ENCODE measurements at places on chromosomes 5 and 9.

DNA sequence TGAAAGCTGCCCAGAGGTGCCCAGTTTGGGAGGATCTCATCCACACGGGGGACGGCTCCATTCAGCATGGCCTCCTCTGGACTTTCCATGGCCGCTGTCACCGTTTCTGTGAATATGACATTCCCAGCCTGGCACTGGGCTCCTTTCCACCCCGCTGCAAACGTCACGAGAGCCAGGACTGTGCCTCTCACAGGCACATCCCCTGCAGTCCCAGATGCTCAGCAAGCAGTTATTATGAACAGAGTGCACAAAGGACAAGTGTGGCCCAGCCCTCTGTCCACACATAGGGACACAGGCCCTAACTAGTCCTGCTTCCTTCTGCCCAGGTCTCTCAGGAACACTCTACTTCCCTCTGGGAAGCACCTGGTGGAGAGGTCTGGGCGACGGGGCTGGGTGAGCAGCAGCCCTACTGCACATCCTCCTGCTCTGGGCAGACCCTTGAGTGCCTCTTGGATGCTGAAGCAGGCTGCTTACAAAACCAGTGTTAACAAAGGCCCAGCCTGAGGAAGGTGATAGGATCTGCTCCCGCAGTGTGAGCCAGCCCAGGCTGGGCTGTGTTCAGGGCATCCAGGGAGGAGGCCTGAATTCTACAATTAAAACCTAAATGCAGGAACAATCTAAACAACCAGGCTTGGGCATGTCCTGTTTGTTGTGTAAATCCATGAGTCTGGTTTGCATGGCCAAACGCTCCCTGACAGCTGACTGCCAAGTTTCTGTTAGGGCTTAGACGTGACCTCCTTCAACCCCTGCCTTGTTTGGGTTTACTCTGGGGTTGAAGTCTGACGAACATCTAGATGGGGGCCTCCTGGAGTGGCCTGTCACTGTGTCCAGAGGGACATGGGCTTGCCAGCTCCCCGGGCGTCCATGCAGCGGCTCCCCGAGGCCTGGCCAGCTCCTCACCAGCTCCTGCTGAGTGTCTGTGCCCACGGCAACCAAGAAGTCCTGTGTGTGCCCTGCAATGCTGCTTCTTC, 269.8 kb downstream of the GADD45G start:
- DNase-seq: no peak

DNA sequence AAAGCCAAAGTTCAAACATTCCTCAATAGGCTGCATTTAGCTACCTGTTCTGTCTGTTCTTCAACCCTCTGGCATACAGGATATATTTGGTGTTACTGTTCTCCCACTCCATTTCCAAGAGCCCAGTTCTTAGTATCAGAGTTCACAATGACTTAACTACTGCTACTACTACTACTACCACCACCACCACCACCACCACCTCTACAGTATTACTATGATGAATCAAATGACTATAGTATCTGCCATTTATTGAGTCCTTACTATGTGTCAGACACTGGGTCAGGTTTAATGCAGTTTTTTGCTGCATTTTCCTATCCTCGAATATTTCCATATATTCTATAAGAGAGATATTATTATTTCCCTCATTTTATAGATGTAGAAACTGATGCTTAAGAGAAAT, 937 bp upstream of the CD180 start:
- DNase-seq: no peak

DNA sequence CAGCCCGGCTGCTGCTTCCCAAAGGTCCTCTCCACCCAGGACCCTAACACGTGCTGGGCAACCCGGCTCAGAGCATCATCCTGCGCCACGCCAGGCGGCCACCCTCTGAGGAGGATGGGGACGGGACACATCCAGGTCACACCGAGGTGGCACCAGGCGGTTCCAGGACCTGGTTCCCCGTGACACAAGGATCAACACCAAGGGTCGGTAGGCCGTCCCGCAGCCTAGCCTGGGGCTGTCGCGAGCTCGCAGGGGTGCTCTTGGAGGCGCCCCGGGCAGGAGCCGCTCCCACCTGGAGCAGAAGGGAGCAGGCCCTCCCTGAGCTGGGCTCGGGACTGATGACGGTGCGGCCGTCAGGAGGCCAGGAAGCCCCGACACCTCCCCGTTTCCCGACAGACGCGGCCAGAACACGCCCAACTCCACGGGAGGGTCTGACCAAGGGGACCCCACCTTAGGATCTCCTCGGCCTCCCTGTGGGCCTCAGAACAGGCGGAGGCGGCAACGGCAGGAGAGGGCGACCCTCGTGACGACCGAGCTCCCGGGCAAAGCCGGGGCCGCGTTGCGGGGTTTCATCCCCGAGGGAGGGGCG, 6.3 kb downstream of the EXD3 start:
- DNase-seq: no peak

GRCh38 chr5:134418958-134419357, 7.3 kb upstream of the CDKN2AIPNL start:
- no peak for DNase-seq

DNA sequence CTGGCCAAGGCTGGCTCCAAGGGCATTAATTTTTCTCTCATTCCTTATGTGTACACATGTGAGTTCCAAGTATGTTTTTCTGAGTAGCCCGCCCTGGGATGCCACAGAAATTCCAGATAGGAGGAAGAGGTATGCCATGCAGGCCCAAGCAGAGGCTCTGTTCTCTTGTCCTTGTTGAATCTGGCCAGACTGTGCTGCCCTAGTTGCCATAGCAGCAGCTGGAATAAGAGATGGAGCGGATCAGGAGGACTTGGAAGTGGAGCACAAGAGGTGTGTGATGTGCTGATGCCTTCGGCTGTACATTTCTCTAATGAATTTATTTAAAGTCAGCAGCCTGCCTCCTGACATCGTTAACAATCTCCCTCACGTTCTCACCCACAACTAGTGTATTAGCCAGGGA, 235.6 kb upstream of the RPS23 start:
- DNase-seq: no peak

- DNase-seq: no peak
Observed at GRCh38 chr9:98765256-98765655, 31.1 kb downstream of the ANKS6 start.

- no peak for DNase-seq
Observed at GRCh38 chr9:3520564-3520963, 5.2 kb downstream of the RFX3 start.

DNA sequence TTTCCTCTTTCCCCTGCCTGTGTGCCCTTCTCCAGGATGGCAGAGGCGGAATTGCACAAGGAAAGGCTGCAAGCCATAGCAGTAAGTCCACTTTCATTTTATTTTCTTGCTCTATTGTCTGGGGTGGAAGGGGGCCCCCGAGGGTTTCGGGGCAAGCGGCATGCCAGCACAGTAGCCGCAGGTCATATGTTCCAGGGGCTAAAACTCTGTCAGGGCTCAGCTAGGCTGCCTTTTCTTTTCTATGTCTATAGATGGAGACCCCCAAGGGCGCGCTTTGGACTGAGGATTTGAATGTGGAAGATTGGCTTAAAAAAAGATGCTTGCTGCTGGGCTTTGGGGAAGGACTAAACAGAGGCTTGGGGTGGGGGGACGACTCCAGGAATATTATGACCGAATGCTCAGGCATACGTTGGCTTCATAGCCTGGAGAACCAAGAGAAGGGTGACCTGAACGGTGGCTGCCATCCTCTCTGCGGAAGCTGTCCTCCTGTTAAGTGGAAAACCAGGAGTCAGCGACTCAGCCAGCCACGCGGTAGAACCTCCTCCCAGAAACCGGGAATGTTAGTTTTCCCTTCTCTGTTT, 545 bp downstream of the PALM2AKAP2 start:
- no peak for DNase-seq
